ENCODE measurements at places on chromosomes 3 and 15.

- no peak for DNase-seq
Measured at GRCh38 chr3:15385901-15386653, 41.3 kb downstream of the METTL6 start.

DNA sequence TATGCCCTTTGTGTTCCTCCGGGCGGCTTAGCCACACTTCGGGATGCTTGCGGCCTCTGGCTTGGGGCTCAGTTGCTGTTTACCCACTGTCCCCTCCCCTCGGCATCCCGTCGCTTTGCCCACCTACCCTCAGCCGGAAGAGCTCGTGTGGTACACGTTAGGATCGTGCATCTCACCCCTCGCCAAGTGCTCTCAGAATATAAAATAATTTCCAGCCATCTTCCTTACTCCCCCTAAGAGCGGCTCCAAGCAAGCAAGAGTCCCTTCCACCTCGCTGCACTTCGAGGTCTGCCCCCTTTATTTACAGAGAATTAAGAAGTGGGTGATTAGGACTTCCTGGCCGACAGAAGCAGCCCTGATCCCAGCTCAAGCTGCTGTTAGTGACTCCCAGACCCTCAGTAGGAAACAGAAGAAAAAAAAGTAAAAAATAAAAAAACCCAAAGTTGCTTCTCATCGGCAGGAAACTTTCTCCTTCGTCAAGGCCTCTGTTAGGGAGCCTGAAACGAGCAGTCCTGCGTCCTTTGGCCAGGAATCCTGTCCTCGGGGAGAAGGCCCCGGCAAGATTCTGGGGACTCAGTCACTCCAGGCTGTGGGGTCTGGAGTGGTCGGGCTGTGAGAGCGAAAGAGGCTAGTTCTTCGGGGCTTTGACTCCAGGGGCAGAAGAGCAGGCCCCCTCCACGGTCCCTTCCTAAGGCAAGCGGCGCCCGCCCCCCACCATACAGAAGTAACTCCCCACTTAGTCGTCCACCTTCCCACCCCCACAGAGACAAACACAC, 3.0 kb downstream of the MEIS2 start:
- DNase-seq, result no peak

- DNase-seq, result no peak
Measured at GRCh38 chr3:63972196-63972595, 51.1 kb downstream of the PSMD6 start.

GRCh38 chr15:41659855-41660234, 360 bp upstream of the MGA start:
- DNase-seq, result no peak

DNA sequence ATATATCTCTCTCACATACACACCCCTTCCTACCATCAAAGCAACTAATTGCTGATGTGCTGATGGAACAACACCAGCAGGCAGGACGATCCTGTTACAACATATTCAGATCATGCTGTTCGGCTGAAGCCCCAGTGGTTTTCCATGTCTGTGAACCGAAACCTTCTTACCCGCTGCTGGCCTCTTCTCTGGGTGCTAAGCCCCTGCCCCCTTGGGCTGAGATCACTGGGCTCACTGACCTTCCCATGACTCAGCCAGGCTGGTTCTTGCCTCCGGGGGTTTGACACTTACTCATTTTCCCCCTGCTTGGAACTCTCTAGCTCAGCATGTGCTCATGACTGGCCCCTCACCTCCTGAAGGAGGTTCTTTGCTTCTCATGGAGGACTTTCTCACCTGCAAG, 122.0 kb upstream of the RGMA start:
- DNase-seq, result no peak

DNA sequence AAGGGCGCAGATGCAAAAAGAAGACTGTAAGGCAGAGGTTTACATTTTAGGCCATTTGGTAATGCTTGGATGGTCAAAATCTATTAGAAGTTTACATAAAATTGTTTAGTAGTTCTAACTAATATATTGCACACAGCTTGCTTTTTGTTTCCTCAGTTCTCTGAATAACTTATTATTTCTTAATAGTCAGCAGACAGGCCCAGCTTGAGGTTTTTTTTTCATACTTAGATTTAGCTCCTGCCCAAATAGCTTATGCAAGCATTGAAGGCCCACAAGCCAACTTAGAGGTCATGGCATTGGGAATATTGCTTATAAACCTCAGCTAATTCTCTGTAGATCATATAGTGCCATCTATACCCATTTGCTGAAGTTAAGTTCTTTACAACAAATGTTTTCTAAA, 172.5 kb downstream of the RAP2B start:
- no peak for DNase-seq
